Hematopoietic multipotent progenitor cell (in vitro differentiated cells): ENCODE measurements at places on chromosomes 3 and 15.

DNA sequence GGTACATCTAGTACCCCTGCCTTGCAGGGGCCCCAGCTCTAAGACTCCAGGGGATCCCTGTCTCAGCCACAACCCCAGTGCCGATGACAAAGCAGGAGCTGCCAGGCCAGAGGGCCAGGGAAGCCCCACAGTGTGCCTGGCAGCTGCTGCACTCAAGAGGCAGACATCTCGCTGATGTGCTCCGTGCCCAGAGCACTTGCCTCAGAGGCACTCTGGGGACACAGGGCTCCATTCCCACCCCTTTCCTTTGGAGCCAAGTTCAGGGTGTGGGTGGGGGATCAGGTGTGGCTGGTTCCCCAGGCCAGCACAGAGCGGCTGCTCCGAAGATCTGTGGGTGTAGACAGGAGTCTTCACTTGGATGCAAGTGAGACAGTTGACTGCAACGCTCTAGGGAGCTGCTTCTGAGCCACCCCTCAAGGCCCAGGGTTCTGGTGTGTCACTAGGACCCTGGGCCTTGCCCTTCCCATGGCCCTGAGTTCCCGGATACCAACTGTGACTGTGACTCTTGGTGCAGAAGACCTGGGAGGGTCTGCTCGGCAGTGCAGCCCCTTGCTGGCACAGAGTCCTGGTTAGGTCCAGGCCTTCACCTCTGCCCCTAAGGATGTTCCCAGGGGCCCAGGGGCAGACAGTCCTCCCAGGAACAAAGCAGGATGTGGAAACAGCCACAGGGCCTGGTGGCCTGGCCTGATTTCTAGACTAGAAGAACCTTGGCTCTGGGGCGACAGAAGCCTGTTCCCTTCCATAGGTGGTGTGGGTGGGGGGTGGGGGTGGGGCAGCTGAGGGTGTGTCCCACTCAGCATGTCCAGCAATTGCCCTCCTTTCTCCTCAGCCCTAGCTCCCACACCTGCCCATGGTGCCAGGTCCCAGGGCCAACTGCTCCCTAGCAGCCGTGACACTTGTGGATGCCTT is 2.5 kb downstream of the NT5DC2 start:
- DNase-seq: no peak

DNA sequence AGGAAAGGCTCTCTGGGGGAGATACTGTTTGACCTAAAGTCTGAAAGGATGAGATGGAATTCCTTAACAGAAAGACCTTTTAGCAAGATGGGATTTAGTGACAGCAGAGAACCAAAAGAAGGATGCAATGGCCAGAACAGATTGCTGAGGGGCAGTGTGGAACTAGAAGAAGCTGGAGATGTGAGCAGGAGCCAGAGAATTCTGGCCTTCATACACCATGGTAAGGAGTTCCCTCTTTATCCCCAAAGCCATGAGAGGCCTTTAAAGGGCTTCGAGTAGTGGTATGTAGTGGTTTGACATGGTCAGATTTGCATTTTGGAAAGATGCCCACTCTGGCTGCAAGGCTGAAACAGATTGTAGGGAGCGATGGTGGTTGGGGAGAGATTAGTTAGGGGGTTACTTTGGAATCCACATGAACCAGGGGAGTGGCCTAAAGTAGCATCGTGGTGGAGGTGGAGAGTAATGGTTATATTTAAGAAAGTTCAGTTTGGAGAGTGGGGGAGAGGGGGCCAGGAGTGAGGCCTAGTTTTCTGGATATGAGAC is 34.0 kb upstream of the NPHP3 start:
- DNase-seq: no peak

DNA sequence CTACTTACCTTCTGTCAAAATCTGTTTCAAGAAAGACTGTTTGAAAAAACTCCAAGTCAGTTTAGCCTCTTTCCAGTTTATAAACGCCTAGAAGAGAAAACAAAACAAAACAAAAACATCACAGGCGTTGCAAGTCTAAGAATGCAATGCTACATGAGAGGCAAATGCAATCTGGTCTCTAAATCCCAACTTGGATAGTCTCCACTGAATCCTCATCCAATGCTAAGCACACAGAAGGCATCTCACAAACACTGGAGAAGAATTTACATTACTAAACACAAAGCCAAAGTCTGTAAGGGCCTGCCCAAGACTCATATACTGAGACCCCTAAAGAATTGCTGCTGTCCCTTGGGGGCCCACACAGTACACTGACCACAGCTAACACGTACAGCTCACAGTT is 18.4 kb downstream of the RFT1 start:
- no peak for DNase-seq

DNA sequence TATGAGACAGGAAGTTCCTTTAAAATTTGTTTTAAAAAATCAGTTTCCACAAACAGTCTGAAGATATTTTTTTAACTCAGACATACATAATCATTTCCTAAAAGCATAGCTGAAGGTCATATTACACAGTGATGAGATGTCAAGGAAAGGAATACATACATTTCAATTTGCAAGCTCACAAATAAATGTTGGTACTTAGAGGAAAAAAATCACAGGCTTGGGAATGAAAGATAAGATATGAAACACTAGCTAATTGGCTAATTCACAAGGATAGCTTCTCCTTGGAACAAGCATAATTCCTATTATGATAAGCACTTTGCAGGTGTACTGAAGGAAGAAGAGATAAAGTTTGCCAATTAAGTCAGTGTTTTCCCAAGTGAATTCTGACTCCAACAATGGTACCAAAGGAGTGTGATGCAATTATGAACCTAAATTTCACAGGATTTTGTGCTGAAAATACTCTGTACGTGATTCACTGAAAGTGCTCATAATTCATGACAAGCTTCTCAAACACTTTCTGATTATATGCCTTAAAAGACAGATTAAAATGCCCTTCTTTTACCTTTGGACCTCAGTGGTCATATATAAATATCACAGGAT is 112.4 kb downstream of the FRMD5 start:
- no peak for DNase-seq

GRCh38 chr3:179083977-179084376 is 12.4 kb upstream of the ZMAT3 start:
- no peak for DNase-seq

DNA sequence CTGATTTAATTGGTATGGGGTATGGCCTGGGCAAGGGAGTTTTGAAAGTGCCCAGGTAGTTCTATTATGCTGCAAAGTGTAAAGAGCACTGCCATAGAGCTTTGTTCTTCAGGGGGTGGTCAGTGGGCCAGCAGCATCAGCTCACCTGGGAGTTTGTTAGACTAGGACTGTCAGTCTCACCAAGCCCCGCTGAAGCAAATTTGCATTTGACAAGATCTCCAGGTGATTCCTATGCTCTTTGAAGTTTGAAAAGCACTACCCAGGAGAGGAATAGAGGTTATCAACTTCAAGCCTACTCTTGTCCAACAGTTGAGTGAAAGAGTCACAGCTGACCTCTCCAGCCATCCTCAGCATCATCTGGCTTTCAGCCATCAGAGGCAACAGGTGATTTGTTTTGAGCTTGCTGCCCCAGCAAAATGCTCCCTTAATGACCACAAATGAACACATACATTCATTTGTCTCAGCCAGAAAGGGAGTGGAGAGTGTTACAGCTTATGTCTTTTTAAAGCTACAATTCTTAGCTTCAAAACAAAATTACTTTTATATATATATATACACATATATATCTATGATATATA is 8.0 kb downstream of the ZSCAN2 start:
- DNase-seq: no peak

- DNase-seq: no peak
These were observed 4.6 kb downstream of the SPSB4 start for GRCh38 chr3:141055536-141056445.

DNA sequence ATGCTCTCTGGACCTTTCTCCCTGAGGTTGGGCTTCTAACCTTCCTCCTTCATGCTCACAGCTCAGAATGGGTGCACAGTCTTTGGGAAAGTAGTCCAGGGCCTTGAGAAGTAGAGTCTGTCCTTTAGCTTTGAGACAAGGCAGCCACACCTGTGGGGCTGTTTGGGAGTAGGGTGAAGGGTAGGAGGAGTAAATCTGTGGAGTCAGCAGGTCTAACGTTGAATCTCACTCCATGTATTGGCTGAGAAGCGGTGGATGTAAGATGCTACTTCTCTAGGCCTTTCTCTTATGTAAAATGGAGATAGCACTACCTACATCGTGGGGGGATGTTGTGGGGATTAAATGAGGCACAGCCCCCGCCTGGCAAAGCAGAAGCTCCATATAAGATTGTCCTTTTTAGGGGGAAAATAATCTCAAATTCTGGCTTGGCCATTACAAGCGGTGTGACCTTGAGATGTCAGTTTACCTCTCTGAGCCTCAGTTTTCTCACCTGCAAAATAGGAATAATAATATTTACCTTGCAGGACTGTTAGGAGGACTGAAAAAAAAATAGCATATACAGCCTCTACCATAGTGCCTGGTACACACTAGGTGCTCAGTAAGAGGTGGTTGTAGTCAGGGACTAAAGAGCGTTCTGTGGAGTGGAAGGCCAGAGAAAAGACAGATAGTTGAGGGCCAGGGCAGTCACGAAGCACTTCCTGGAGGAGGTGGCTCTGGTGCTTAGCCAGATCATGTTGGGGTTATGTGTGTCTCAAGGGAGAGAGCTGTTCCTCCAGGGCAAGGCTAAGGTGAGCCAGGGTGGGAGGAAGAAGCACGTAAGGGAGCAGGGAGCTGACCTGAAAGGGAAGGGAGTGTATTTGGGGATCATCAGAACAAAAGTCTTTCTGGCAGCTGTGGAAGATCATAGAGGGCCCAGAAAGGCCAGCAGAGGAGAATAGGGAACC is 82.8 kb upstream of the MRPS22 start:
- DNase-seq: no peak
